Fibroblast of skin of scalp (primary cell): ENCODE measurements at places on chromosomes 3 and 15.

DNA sequence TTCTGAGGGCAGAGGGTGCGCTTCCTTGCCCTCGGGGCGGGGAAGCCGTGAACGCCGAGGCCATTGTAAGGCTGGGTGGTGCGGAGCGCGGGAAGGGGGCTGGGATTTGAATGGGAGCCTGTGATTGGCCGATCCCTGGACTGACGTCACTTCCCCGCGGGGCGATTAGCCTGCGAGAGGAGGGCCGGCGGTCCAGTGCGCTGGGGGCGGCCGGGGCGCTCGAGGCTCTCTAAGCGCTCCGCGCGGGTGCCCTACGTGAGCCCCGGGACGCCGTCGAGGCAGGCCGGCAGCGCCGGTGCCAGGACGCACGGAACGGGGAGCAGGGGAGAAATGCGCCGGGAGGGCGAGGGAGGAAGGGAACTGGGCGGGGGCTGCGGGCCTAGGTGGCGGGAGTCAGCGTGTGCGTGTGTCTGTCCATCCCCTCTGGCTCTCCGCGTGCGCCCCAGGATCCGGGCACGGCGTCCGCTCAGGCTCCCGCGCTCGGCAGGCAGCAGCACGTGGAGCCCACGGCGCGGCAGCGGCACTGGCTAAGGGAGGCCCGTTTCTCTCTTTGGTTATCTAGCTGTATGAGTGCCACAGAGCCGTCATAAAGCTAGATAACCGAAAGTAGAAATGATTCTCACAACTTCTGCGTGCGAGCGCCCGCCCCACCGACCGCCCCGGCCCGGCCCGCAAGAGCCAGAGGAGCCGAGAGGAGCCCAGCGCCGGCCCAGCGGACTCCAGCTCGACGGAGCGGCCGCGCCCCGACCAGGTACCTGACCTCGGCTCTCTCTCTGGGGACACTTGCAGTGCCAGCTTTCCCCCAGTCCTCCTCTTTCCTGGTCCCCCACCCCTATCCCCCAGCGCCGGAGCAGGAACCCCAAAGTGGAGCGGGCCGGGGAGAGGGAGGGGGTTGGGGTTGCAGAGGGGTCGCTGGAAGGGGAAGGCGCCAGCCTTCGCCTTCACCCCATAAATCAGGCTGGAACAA is 33.1 kb upstream of the POLG start:
- no peak for DNase-seq

GRCh38 chr3:58608648-58609047 is 31.5 kb upstream of the FAM107A start:
- DNase-seq = no peak

DNA sequence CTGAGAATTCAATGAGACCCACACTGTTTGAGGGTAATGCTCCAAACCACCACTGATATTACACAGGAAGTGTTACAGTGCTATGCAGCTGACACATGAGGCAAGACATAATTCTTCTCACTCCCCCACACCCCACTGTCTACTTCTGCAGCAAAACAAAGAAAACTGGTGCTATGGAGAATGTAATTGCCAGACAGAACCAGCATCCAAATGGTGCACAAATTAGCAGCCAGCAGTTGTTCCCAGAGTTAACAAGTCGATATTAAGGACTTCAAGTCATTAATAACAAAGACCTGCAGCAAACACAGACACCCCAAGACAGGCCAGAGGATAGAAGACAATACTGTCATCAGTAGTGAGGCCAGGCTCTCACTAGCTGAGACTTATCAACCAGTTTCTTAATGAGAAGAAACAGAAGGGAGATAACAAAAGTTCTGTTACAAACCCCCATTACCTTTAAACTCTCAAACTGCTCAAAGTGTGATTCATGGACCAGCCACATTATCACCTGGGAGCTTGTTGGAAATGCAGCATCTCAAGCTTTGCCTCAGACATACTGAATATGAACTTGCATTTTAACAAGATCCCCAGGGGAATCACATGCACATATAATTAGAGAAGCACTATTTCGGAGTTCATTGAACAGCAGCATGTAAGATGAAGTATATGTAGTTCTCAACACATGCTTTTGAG is 58.7 kb upstream of the FNDC3B start:
- peak; percentile 41 for DNase-seq

- no peak for DNase-seq
Observed at GRCh38 chr3:129867506-129868124, 25.9 kb downstream of the TMCC1 start.

- DNase-seq = no peak
Observed at GRCh38 chr3:67655364-67656121, 1.1 kb upstream of the SUCLG2 start.

- DNase-seq = no peak
Observed at GRCh38 chr3:193662757-193663322, 69.8 kb downstream of the OPA1 start.

GRCh38 chr3:159828542-159828943 is 160.1 kb upstream of the IL12A start:
- DNase-seq = peak; percentile 67

DNA sequence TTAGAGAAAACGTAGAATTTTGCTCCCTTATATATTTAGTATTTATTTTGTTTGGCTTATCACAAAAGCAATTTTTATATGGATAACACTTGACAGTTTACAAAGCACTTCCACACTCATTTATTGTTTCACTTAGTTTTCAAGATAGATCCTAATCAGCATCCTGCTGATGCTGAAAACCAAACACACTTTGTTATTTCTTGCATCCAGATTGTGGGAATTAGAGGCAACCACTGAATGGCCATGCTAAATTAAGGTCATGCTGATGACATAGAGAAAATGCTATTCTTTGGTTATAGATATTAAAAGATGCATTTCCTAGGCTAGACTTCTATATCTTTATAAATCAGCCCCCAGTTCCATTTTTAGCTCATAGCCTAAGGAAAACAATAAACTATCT is 474.1 kb upstream of the KCNMB2 start:
- no peak for DNase-seq

- DNase-seq = peak; percentile 43
Observed at GRCh38 chr3:179449636-179450035, 1.6 kb downstream of the GNB4 start.
